ENCODE measurements at places on chromosomes 2 and 18. TPM values are rescaled to one million over a fixed set of nuclear protein-coding genes. Genes with fewer than 3 reads are reported as not detected.

DNA sequence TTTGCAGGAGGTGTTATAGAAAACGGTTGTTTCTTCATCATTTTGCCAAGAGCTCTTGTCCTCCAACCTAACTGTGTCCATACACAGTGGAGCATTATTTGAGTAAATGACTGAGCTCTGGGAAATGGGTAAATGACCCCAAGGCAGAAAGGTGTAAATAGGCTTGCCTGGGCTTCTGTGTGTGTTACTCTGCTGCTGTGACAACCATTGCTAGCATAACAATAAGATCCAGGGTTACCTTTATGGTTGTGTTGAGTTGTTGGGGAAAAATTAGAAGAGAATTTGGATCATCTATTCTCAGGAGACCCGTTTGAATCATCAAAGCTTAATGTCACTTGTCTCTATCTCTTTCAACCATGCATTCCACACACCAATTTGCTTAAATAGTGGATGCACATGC is 672.7 kb downstream of the DPP10 start:
- DNase-seq, result no peak

DNA sequence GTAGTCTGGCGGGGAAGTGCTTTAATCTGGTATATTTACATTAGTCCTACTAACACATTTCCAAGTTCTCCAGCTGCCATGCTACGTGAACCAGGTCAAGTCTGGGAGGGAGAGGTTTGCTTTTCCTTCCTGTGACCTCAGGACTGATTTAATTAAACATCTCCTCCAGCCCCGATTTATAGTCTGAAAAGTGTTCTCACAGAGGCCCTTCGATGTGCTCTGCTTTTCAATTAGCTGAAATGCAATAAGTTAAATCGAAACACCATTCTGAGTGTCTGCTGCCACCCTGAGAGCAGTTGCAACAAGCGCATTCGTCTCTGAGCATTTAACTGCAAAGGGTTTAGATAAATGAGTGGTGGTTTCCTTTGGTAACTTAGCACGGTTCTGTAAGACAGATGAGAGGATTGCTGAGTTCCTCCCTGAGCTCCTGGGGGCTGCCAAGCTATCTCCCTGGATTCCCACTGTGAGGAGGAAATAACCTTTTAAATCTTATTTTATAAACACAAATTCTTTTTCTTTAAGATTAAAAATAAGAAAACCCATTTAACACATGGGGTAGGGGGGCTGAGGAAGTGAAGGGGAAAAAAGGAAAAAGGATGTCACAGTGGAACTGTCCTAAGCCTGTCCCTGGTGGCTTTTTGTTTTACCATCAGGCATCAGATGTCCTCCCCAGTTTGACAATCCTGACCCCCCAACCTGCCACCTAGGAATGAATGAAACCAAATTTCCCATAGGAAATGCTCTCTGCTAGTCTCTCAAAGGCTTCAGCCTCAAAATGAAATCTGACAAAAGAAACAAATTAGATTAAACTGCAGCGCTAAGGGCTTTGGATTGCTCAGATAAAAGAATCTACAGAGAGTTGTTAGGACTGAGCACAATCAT is 56.5 kb upstream of the CREB1 start:
- DNase-seq, result peak; percentile 35

DNA sequence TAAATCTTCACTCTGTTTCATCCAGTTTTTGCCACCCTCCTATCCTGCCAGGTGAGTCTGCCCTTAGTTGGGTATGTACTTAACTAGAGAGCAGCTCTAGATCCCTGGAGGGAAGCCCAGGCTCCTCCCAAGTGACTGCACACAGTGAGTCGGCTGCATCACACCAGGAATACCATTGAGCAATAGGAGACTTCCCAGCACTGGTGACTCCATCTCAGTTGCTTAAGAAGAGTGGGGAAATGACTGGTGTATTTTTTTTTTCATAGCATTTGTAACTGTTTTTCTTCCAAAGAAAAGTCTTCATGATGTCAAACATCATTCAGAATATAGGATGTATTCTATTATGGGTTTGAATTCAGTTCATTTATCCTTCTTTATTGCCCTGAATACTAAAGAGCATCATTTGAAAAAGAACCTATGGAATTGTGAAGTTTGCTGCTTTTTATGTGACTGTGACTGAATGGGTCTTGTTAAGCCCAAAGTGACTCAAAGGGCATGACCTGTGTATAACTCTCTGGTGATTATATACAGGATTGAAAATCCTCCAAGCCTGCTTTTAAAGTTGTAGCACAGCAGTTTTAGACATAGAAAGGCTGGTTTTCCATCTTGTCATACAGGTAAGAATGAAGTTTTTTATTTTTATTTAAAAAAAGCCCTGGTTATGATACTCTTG is 84.3 kb downstream of the MAP3K20 start:
- DNase-seq, result peak; percentile 77

- no peak for DNase-seq
These were observed 293.0 kb upstream of the CDH2 start for GRCh38 chr18:28469946-28470345.

GRCh38 chr2:16321872-16322271 is 343.8 kb downstream of the CYRIA start:
- no peak for DNase-seq

DNA sequence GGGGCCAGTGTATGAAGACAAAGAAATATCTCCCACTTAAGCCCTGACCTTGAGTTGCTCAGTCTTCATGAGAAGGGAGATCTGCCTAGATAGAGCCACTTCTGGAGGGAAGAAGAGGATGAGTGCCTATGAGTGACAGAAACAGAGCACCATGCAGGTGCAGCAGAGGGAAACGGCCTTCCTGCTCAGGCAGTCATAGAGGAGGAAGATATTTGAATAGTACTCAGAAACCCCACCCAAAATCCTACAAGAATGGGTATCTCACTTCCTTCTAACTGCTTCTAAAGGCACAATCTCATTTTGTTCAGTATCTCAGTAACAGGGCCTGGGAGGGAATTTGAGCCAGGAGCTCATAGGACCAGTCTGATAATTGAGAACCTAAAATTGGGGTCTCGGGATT is 339.3 kb downstream of the ALK start:
- no peak for DNase-seq

REG3G gene
- 0.48 TPM for total RNA-seq

NYAP2 gene
- total RNA-seq, result not detected

ALPG gene
- not detected for total RNA-seq

SOWAHC gene
- total RNA-seq, result 17.0 TPM

TMEM247 gene
- not detected for total RNA-seq

UGT1A1 gene
- total RNA-seq, result not detected
